ENCODE measurements at places on chromosomes 2 and 18.

DNA sequence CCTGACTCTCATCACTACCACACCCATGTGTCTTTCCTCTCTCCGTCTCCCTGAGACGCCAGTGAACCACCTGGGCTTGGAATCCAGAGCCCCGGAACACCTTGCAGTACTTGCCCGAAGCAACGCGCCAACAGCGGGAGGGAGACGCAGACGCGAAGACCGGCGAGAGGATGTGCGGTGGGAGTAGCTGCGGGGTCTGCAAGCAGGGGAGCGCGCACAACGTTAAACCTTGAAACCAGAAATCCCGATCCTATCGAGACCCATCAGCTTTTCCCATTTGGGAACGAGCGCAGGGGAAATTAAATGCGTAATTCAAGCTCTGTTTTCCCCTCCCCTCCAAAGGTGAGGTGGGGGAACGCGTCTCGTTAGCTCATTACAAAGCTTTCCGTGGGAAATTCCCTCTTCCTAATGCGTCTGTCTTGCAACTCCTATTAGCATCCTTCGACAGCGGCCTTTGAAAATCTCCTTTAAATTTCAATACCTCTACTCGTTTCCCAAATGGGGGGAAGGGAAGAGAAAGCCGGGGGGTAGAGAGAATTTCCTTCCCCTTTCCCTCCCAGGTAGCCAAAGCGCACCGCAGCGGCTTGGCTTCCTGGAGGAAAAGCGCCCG, 421 bp upstream of the CNTNAP5 start:
- DNase-seq, result no peak

DNA sequence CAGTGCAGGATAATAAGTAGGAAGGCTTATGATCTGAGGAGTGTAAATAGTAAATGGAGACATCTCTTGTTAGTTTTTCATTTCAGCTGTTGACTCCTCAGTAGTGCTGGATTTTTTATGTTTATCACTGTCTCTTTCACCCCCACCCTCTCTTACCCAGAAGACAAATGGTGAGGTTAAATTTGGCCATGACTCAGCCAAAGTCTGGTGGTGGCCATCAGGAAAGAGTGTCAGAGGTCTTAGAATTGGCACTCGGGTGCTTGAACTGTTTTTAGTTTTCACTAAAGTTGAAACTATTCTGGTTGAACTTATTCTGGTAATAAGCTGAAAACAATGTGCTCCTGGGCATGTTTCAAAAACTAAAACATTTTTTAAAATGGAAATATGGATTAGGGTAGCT, 123.3 kb downstream of the FHOD3 start:
- no peak for DNase-seq

DNA sequence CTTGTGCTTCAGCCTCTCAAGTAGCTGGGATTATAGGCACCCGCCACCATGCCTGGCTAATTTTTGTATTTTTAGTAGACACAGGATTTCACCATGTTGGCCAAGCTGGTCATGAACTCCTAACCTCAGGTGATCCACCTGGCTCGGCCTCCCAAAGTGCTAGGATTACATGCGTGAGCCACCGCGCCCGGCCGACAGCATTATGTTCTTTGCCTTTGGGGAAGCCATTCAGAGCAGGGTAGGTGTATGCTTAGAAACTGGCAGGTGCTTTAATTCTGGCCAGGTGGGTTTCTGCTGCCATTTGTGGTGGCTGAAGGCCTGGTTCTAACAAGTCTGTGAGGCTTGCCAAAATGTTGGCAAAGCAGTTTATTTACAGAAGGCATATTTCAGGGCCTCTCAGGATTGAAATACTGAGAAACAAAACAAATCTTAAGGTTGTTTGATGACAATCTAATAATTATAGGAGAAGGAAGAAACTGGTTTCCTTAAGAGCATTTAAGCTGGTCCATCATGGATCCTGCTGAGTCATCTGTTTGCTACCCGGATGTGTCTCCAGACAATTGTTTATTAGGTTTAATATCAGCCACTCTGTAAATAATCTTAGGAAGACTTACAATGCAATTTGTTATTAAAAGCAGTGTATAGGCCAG, 16.0 kb downstream of the SLC20A1 start:
- no peak for DNase-seq

DNA sequence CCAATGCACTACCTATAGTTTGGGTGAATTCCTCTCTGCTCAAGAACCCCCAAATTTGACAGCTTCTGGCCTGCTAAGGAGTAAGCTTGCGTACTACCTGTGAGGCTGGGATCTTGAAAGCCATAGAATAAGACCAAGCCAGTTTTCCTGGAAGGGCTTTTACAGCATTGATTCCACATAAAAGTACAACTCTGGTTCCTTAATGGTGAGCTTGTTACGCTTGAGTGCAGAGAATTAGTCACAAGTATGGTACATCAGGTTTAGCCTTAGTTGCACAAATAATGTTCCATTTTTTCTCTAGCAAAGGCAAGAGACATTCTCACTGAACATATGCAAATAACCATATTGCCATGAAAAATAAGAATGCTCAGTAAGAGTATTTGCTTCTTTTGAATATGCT, 39.1 kb upstream of the STK39 start:
- DNase-seq, result no peak

- no peak for DNase-seq
These were observed 45.5 kb downstream of the EML4 start for GRCh38 chr2:42214669-42215068.

Measured in anterior cingulate cortex (tissue), 58 donors.